H9 (cell line): ENCODE measurements at places on chromosomes 1 and 21. TPM values are rescaled to one million over a fixed set of nuclear protein-coding genes. Genes with fewer than 3 reads are reported as not detected.

GRCh38 chr1:94746635-94747525 lies 73.3 kb upstream of the SLC44A3 start:
- DNase-seq: no peak

GRCh38 chr1:51240084-51240483 lies 4.0 kb downstream of the RNF11 start:
- no peak for DNase-seq

- DNase-seq: no peak
These were observed 3.2 kb upstream of the PADI4 start for GRCh38 chr1:17304826-17305175.

- DNase-seq: no peak
These were observed 18.8 kb downstream of the SZRD1 start for GRCh38 chr1:16385659-16386453.

GRCh38 chr21:45617021-45617921 lies 26.3 kb upstream of the PCBP3 start:
- DNase-seq: peak; percentile 53

GRCh38 chr1:231315887-231316286 lies 21.8 kb downstream of the EXOC8 start:
- DNase-seq: peak; percentile 83

The FBLIM1 gene
- 64.7 and 66.8 TPM in 2 replicates for total RNA-seq

GRCh38 chr21:45469273-45470086 lies 64.5 kb downstream of the COL18A1 start:
- no peak for DNase-seq

DNA sequence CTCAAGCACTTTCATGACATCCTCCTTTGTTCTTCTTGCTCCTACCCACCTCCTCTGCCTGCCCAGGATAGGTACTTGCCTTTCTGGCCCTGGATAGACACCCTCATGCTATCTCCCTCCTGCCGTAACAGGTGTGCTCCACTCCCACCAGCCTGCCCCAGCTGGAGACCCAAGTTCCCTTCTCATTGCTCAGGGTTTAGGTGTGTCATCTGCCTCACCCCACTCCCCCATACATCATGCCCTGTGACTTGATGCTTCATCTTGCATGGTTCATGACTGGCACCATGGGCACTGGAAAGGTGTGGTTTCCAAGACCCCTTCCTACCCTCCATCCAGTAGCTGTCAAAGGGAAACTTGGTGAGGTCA lies 5.9 kb downstream of the RHEX start:
- DNase-seq: no peak

DNA sequence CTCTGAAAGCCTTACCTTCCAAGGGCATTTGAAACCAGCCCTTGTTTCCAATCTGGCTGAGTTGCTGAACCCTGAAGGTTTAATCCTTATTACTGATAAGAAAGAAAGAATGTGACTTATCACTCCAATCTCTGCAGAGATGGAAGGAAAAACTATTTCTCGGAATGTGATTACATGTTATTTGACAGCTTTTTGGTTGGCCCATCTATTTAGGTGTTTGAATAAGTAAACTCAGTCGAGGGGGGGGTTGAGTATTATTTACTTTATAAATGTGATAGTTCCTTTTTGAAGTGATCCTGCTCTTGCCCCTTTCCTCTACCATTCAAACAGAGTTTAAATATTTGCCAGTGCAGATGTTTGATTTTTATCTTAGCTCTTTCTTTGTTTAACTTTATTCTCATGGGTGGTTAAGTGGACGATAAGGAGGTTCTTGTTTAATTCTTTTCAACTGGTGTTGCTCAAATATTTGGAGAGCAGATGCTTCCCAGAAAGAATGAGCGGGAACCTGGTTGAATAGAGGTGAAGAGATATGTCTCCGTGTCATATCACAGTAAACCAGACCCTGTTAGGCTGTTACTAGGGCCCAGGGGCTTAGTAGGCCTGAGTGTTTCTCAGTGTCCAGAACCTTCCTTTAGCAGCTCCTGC lies 126.1 kb downstream of the CACHD1 start:
- DNase-seq: no peak

GRCh38 chr1:207951652-207952051 lies 40.7 kb upstream of the CD34 start:
- no peak for DNase-seq

The SAMD11 gene
- 13.5 and 15.7 TPM in 2 replicates for total RNA-seq

DNA sequence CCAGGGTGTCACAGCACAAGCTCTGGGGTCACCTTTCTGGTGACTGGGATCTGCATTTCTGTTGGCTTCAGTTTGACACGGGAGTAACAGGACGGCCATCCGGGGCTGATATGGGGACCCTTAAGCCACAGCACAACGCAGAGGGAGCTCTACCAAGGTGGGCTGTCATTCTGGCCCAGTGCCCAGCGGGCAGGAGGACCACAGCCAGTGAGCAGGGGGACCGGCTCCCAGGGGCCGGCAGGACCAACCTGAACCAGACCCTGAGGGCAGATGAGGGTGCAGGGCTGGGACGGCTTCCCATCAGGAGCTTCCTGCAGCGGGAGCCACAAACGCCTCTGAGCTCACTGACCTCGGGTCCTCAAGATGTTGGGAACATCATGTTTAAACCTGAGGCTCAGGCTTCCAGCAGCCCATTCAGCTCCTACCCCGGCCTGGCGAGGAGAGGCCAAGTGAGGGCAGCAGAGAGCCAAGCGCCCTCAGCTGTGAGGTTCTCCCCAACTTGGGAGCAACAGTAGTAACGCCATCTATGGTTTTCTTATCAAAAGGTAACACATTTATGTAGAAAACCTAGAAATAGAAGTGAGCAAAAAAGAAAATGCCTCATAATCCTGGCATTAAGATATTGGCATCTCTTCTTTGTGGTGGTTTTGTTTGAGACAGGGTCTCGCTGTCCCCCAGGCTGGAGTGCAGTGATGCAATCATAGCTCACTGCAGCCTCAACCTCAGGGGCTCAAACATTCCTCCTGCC lies 26.8 kb downstream of the TMEM201 start:
- peak; percentile 84 for DNase-seq

The SLC22A15 gene
- total RNA-seq: 3.2 and 3.5 TPM in 2 replicates

- no peak for DNase-seq
These were observed 82.9 kb upstream of the DSCAM start for GRCh38 chr21:40929833-40930232.

The L1TD1 gene
- 422 and 423 TPM in 2 replicates for total RNA-seq

The VANGL2 gene
- total RNA-seq: 57.7 and 58.5 TPM in 2 replicates

GRCh38 chr1:228889289-228889688 lies 154.0 kb downstream of the RHOU start:
- no peak for DNase-seq

The TXNIP gene
- total RNA-seq: 20.8 and 23.2 TPM in 2 replicates

- no peak for DNase-seq
These were observed 123.1 kb upstream of the RUNX1 start for GRCh38 chr21:35172231-35172630.

DNA sequence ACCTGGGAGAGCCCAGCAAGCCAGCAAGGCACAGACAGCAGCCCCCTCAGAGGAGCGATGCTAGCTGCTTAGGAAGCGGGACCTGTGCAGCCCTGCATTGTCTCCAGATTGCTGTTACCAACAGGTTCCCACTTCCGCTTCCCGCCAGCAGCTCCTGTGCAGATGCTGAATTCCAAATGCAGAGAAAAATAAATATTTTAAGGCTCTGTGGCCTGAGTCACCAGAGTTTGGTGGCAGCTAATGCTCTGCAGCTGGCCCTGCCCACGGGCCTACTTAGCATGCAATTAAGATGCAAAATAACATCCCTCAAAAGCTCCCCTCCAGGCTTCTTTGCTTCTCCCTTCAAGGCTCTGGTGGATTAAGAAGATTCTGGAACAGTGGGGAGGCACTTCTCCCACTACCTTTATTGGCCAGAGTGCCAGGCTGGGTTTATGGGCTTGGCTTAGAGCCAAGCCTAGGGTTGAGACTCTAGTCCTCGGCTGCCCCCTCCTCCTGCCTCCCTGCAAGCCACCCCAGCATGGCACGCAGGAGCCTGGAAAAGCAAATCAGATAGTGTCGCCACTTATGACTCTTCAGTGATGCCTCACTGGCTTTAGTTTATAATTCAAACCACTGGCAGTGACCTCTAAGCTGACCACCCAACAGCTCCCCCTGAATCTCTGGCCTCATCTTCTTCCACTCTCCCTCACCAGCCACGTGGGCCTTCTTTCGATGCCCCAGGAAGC lies 207.1 kb upstream of the ZC3H12A start:
- DNase-seq: peak; percentile 41

The HPDL gene
- total RNA-seq: 10.1 and 10.6 TPM in 2 replicates

The WDR64 gene
- total RNA-seq: not detected in 2 replicates

The GPR25 gene
- total RNA-seq: not detected in 2 replicates

The NPL gene
- total RNA-seq: 1.1 and 2.4 TPM in 2 replicates
